GM12891 (cell line): ENCODE measurements at places on chromosomes 6 and 20.
A peak's percentile ranks its signal among the peaks of the same experiment; 100 is the strongest.

GRCh38 chr6:87794922-87795885 is 93.2 kb upstream of the AKIRIN2 start:
- DNase-seq: no peak

- no peak for DNase-seq
Observed at GRCh38 chr6:114115652-114116051, 144.7 kb upstream of the HDAC2 start.

GRCh38 chr6:162681447-162681846 is 46.1 kb downstream of the PRKN start:
- DNase-seq: no peak

DNA sequence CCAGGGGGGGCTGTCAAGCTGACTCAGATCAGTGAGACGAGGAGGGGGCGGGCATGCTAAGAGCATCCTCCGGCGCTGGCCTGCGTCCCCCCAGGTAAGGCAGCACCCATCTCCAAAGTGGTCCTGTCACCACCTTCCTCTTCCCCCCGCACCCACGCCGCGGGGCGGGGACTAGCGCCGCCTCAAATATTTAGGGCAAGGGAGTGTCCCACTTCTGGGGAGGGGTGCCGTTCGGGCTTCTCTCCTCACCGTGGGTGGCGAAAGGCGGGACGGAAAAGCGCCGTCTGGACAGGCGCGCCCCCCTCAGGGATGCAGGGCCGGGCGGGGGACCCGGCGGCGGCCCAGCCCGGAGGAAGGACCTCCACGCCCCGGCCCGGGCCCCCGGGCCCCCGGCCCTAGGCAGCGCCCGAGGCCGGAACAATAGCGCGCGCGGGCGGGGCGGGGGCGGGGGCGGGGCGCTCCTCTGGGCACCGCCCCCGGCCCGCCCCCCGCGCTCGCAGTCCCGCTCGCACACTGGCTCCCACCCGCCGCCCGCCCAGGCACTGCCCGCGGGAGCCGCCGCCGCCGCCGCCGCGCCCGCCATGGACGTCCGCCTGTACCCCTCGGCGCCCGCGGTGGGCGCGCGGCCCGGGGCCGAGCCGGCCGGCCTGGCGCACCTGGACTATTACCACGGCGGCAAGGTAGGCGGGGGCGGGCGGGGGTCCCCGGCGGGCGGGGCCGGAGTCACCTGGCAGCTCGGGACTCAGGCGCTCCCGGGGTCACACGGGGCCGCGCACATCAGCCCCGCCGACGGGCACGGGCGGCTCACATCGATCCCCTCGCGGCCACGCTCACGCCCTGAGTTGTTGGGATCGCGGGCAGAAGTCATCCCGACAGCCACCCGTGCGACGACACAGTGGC is at the start of gene TOX2:
Gene TOX2, plus strand, starts transcription at position 542 of the 900 bp plus-strand sequence. Its CDS starts 40 bp downstream, at position 582.
- peak; percentile 70 for DNase-seq

DNA sequence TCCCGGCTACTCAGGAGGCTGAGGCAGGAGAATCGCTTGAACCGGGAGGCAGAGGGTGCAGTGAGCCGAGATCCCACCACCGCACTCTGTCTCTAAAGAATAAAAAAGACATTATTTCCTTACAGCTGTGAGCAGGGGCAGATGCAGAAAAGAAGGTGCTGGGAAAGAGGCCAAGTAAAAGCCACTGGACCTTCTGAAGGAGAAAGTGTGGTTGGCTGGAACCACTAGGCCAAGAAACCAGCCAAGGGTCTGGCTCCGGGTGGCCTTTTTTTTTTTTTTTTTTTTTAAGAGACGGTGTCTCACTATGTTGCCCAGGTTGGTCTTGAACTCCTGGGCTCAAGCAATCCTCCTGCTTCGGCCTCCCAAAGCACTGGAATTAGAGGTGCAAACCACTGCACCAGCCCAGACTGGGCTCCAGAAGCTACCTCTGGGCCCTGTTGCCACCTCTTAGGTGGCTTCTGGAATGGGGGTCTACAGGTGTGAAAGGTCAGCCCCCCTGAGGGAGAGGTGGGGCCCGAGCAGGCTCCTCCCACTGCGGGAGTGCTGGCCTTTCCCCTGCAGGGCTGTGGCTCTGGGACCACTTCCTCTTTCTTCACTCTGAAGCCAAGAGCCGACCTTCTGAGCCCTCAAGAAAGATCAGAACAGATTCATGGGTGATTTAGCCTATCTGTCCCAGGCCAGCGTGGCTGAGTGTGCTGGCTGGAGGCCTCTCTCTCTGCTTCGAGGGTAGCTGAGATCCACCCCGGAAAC is at the start of gene FGD2:
Gene FGD2, plus strand, starts transcription at position 595 of the 750 bp plus-strand sequence. CDS start 163 bp downstream, outside the sequence.
- DNase-seq: peak; percentile 86

DNA sequence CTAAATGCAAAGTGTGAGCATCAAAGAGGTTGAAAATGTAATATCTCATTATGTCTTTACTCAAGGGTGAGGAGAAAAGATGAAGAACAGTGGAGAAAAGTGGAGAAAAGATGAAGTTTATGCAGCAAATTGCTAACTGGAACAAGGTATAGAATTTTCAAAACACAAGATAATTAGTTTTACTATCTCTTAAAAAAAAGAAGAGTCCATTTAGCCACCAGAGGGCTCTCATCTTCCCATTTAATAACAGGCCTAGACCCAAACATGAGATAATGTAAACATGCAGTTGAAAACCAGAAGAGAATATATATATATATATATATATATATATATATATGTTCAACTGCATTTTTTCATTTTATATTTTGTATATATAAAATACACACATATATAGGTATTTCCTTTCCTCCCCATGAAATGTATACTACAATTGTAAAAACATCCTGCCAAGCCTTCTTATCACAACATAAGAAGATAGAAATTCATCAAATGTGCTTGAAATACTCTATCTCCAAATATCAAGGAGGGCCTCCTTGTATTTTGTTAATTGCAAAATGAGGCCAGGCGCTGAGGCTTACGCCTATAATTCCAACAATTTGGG is 78.4 kb downstream of the ADTRP start:
- DNase-seq: no peak

DNA sequence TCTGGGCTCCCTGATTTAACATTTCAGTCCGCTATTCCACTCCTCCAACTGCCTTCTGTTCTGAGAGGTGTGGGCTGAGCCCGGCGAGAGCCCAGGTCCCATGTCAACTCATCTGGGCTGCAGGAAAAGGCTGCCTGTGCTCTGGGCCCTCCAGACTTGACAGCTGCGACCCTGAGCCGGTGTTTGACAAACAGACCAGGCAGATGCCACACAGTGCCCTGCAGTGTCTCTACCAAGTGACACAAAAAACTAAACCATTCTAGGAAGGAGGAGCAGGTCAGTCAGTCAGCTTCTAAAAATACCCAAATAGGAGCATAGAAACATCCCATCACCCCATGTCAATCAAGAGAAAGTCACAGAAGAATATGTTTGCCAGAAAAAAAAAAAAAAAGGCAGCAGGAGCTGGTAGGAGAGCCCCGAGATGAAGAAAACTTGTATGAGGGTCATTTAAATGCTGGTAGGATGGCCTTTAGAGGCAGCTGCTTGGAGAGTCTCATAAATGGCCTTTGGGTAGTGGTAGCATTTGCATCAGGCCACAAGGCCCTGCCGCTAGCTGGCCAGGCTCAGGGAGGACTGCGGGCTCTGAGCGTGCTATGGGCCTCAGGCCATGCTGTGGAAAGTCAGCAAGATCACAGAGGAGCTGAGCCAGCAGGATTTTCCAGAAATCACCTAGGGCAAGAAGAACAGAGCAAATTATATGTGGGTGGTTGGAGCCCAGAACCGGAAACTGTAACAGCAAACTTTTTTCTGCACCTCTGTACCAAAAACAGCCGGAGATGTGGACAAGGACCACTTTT is 36.6 kb upstream of the GFOD1 start:
- no peak for DNase-seq

DNA sequence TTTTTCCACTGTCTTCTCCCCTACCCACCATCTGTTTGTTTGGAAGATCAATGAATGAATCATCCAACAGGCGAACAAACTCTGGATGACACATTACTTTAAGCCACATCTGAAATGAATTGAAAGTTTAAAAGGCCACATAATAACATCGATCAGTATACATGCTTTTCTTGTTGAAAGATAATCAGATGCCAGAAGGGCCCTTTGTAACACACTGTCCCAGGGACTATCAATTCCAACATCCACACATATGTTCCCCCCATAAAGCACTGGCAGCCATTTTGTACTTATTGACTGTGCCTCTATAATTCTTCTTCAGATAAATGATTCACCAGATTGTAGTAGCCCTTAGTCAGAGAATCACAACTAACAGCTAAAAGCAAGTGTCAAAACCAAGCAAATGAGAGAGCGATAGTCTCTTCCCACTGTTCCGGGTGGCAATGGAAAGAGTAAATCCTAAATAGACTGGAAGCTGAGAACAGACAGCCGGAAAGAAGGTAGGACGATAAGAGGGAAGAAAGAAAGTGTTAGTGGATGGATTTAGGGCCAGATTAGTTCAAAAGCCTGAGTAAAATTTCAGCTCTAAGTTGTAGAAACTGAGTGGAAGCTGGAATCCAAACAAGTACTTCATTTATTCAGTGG is 184.9 kb upstream of the TENT5A start:
- DNase-seq: no peak

GRCh38 chr20:24836041-24836533 is 113.0 kb upstream of the CST7 start:
- DNase-seq: no peak

- no peak for DNase-seq
Observed at GRCh38 chr6:116451916-116452315, 9.3 kb upstream of the CALHM6 start.

GRCh38 chr6:1739220-1739619 is 129.5 kb downstream of the FOXC1 start:
- no peak for DNase-seq

DNA sequence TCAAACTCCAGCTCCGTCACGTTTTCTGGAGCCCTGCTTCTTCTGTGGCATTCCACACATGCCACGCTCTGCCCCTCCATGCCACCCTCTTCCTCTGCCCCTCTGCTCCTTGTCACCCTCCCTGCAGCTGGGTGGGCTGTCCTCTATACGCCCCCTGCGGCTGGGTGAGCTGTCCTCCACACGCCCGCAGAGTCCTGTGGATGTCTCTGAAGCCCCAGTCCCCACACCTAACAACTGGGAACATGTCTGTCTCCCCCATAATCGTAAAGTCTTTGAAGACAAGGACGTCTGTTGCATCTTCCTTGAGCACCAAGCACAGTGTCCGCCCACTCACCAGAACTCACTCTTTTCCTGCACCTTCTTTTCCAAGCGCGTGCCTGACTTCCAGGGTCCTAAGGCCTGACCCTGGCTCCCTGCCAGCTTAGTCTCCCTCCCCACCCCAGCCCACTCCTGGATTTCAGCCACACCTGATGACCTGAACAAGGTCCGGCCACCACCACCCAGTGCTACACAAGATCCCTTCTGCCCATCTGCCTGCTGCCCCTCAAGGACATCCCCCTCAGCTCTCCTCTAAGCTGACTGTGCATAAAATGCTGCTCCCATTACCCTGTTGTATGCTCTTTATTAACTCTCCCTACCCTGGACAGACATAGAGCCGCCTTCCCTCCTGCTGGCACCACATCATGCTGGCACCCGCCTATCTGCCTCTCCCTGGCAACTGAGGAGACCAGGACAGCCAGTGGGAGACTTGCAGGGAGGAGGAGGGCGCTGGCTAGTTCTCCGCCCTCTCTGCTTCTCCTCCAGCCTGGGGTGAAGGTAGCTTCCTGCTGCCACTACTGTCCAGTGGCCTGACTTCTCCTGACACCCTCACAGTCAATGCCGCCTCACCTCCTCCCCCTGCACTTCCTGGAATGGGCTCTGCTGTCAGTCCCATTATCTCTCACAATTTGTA is 10.7 kb upstream of the PRR18 start:
- no peak for DNase-seq
